ENCODE measurements at places on chromosomes 6 and 20.
A peak's percentile ranks its signal among the peaks of the same experiment; 100 is the strongest.

DNA sequence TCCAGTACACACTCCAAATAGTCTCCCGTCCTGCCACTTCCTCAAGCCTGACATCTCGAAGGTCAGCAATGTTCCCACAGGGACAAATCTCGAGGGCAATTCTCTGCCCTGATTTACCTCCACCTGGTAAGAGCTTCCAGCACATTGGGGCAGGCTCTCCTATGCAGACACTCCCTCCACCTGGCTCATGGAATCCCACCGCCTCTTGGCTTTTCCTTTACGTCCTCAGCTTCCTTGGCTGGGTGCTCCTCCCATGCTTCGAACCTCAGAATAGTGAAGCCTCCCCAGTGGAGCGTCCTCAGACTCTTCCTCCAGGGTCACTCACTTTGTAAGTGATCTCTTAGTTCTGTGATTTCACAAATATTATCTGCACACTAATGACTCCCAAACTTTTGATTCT, 205.2 kb upstream of the ECI2 start:
- DNase-seq = no peak

GRCh38 chr6:130771741-130772140, 55.5 kb upstream of the SMLR1 start:
- no peak for DNase-seq

- no peak for DNase-seq
Measured at GRCh38 chr6:21604081-21604480, 10.5 kb downstream of the SOX4 start.

DNA sequence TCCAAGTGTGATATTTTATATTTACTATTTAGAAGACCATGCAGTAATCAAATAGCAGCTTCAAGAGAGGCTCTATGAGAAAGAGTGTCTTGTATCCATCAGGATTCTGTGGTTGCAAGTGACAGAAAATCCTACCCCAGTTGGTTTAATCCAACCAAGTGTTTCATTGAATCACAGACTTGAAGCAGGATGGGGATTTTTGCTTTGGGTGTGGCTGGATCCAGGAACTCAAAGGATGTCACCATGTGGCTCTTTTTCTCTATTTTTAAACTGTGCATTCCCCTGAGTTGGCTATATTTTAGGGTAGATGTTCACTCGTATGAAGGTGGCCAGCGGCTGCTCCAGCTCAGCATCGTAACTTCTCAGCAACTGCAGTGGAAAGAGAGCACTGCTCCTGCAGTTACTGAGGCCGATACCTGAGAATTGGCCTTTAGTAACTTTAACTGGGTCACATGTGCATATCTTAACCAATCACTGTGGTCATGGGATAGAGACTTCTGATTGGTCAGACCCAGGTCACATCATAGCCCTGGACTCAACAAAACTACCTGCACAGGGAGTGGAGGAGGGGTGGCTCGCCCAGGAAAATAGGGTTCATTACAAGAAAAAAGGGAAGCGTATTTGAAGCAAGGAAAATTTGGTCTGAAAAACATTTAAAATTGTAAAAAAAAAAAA, 396.1 kb upstream of the SULF2 start:
- peak; percentile 23 for DNase-seq

DNA sequence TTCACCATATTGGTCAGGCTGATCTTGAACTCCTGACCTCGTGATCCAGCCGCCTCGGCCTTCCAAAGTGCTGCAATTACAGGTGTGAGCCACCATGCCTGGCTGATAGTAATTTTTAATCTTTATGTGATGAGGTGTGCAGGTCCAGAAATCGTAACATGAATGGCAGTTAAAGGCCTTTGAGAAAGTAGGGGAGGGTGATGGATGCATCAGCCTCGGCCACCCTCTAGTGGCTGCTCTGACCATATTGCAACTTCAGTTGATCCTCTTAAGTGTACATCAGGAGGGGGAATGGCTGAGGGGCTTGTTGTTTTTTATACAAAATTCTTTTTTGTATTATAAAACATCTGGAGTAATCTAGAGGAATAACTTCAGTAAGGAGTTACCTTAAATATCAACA, 193.0 kb downstream of the ZFAND3 start:
- peak; percentile 30 for DNase-seq

GRCh38 chr6:169833258-169833794, 81.9 kb downstream of the ERMARD start:
- no peak for DNase-seq

GRCh38 chr6:16918586-16918985, 157.3 kb upstream of the ATXN1 start:
- DNase-seq = no peak

DNA sequence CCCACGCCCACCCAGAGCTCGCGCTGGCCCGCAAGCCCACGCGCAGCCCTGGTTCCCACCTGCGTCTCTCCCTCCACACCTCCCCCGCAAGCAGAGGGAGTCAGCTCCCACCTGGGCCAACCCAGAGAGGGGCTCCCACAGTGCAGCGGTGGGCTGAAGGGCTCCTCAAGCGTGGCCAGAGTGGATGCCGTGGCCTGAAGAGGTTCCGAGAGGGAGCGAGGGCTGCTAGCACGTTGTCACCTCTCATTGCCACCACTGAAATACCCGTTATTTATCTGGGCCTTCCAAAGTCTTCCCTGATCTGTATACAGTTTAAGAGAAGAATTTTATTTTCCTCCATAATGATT, 88.3 kb upstream of the MYLIP start:
- no peak for DNase-seq

GRCh38 chr20:17971300-17972013, 2.6 kb downstream of the MGME1 start:
- peak; percentile 77 for DNase-seq

- no peak for DNase-seq
Measured at GRCh38 chr20:12773936-12774335, 234.8 kb upstream of the SPTLC3 start.

DNA sequence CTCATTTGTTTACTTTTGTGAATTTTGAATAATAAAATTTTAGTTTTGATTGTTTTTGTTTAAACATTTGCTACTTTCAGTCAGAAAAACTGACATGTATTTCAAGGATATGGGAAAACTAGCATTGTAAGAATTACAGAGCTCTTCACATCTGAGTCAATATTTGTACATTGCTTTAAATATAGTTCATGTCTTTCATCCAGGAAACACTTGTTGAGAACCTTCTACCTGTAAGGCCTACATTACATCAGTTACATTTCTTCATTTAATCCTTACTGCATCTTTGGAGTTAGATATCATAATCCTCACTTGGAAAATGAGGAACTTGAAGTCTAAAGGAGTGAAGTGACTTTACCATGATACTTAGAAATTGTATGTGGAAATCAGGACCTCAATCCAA, 242.9 kb downstream of the KCNQ5 start:
- DNase-seq = no peak

GRCh38 chr6:83976871-83977270, 56.7 kb upstream of the MRAP2 start:
- no peak for DNase-seq

GRCh38 chr6:163311830-163312229, 102.7 kb upstream of the QKI start:
- peak; percentile 39 for DNase-seq

GRCh38 chr6:70479236-70479635, 65.9 kb downstream of the FAM135A start:
- peak; percentile 42 for DNase-seq

GRCh38 chr6:76774781-76775384, 688.4 kb downstream of the HTR1B start:
- DNase-seq = no peak

DNA sequence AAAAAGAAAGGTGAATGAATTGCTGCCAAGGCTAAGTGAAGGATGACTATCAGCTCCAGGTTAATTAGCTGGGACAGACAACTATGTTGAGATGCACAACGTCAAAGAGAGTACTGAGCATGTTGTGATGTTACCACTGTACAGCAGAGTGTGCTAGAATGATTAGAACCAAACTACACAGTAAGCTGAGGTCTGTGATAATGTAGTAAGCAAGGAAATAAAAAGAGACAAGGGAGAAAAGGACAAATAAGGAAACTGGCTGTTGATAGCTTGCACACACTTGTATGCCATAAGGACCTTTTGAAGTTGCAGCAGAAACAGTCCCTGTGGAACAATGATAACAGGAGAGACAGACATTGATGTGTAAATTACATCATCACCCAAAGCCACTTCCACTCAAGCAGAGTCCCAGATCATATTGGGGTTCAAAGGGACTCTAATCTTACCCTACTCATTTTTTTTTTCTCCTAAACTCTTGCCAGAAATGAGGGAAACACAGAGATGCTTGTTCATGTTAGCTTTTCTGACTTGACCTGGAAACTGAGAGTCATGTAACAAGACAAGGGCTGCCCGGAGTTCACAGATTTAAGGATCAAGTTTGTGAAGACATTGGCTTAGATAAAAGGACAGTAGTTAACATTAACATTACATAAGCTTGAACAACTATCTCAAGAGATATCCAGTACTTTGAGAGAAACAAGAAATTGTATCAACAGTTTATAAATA, 189.9 kb downstream of the CENPW start:
- DNase-seq = no peak

- no peak for DNase-seq
Measured at GRCh38 chr20:20603339-20603990, 109.0 kb downstream of the RALGAPA2 start.

- peak; percentile 62 for DNase-seq
Measured at GRCh38 chr6:101146389-101146788, 247.1 kb upstream of the GRIK2 start.

- no peak for DNase-seq
Measured at GRCh38 chr6:150536835-150537234, 62.9 kb upstream of the PLEKHG1 start.

GRCh38 chr6:142545147-142545546, 243.3 kb downstream of the ADGRG6 start:
- no peak for DNase-seq

GRCh38 chr20:34530342-34530741, 14.1 kb downstream of the DYNLRB1 start:
- no peak for DNase-seq

DNA sequence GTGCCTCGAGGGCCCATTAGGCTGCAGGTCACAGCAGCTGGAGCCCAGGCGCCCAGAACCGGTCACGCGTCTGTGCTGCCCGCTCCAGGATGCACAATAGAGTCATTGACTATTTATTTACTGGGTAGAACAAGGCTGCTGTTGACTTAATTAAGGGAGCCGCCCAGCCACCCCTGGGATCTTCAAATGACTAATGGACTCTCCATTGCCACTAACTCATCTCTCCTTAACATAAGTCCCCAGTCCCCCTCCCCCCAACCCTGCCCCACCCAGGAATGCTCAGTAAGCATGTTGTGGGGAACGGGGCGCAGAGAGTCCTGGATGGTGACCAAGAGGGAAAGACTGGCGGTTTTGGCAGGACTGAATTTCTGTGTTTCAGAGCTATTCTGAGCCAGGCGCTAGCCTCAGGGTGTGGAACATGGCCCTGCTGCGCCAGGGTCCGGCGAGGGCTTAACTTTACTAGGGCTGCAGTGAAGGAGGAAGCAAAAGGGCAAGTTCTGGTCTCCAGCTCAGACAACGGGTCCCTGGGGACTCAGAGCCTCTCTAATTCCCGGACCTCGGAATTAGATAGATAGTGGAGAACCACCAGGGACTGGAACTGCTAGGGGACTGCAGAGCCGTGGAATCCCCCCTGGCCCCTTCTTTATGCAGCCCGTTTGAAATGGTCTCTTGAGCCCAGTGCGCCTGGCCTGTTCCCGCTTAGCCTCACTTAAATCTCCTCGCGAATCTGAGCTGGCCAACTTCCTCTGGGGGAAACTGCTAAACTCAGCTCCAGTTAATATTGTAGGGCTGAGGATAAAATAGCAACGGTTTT, 1.5 kb upstream of the GRIK2 start:
- DNase-seq = no peak

DNA sequence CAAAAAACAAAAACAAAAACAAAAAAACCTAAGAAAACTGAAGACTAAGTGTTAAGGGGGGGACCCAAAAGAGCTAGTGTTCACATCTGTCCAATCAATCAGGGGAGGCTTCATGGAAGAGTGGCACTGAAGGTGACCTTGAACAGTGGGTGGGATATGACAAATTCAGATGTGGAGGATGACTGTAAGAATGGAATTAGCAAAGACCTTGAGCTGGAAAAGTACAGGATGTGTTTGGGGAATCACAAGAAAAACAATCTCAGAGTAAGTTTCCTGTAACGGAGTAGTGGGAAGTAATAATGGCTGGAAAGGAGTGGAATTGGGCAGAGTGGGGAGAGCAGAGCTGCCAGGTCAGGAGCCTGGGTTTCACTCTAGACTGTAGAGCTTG, 2.9 kb upstream of the IER3 start:
- no peak for DNase-seq

DNA sequence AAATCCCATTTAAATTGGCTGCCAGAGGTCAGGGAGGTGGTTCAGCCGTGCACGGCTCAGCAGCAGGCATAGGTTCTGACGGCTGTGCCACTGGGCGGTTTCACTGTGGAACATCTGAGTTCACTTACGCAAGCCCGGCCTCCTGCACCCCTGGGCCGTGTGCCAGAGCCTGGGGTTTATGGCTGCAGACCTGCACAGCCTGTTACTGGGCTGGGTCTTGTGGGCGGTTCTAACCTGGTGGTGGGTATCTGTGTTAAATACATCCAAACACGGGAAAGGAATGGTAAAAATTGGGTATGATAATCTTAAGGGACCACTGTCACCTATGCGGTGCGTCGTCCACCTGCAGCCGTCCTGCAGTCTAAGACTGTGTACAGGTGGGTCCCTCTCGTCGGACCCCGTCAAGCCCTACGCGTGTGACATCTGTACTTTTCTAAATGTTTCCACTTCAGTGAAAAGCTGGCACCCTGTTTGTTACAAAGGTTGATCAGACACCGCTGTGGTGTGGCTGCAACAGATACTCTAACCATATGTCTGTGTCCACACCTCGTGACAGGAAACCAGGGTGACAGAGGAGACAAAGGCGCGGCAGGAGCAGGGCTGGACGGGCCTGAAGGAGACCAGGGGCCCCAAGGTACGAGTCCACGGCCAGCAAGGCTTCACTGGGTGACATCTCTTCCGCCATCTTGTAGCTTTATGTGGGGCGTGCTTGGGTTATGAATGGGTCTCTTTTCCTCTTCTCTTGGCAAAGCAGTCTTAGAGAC, 21.5 kb downstream of the COL9A3 start:
- DNase-seq = no peak

GRCh38 chr20:32017711-32018251, 7.5 kb downstream of the CCM2L start:
- DNase-seq = no peak

- DNase-seq = peak; percentile 92
Measured at GRCh38 chr6:101666256-101666655, 272.7 kb downstream of the GRIK2 start.

- DNase-seq = no peak
Measured at GRCh38 chr20:63260521-63260920, 6.3 kb upstream of the NKAIN4 start.

GRCh38 chr6:14286144-14286543, 168.6 kb downstream of the CD83 start:
- peak; percentile 90 for DNase-seq

DNA sequence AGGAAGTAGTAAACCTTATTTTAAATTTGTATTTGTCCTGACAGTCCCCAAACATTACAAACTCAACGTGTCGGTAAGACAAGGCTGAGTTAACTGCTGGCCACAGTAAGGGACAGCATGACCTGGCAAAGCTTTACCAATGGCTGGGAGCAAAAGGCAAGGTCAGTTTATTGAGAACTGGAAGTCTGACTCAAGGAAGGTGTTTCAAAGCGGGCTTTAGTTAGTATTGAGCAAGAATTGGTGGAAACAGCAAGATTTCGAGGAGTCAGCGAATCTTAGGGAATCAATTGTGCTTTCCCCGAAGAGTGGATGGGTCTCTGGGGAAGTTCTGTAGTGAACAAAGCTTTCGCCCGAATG, 885 bp upstream of the GZF1 start:
- DNase-seq = no peak

- no peak for DNase-seq
Measured at GRCh38 chr6:163409712-163410111, 4.8 kb upstream of the QKI start.

GRCh38 chr6:157229713-157230112, 93.6 kb downstream of the TMEM242 start:
- no peak for DNase-seq

All from astrocyte (in vitro differentiated cells and primary cell).